ENCODE measurements at places on chromosomes 4 and X.

DNA sequence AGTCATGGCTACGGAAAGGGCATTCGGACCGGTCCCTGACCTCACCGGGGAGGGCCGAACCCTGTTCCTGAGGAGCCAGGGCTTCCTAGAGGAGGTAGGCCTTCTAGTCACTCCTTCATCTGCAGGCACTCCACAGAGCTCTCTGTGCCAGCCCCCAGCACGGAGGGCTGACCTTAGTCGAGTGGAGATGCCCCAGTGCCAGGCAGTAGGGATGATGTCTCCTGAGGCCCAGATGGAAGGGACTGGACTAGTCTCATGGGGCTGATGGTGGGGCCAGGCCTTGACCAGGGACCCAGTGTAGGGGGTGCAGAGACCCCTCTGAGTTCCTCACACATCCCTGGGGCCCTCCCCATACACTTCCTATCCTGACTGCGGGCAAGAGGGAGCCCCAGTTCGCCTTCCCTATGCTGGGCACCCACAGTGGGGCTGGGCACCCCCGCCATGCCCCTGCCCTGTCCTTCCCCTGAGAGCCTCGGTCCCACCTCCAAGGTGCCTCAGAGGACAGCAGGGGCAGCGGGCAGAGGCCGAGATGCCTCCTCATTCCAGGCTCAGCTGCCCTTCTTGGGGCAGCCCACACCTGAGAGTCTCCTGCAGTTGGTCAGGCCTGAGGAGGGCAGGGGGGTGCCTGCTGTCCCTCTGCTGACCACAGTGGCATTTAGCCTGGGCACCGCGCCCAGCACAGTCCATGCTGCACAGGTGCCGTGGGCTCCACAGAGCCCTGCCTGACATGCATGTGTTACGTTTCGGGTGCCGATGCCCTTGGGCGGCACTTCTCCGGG is 1.4 kb upstream of the MSANTD1 start:
- DNase-seq, result no peak

DNA sequence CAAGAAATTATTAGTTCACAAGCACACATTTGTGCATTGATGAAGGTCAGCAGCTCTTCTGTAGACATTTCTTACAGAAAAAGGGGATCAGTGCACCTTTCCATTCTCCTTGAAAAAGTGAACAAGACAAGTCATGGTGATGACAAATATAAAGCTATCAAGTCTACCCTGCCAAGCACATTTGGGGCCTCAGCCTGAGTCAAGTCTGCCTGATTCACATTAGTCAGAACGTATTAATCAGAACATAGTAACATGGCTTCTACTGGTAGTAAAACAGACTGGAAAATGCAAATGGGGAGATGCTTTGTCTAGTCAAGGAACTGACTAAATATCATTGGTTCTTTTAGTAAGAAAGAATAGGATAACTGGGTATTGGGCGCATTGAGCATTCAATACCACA is 2305.1 kb downstream of the PCDH7 start:
- no peak for DNase-seq

- DNase-seq, result no peak
These were observed 6.6 kb upstream of the PRRG3 start for GRCh38 chrX:151688695-151689094.

DNA sequence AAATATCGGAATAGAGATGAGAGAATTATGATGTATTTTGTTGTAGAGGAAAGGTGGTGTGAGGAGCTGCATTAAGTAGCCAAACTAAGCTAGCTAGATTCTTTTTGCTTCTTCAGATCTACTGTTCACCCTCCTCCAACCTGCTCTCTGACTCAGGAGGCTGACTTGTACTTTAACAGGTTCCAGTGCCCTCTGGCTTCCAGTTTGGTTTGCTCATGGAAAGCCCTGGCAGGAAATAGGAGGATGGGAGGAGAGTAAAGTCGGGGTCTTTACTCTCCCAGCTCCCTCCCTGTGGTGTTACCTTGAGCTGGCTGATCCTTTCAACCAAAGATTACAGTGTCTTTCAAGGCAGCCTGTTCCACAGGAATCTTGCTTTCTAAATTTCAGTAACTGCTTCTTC is 277.0 kb upstream of the EDA2R start:
- DNase-seq, result no peak

DNA sequence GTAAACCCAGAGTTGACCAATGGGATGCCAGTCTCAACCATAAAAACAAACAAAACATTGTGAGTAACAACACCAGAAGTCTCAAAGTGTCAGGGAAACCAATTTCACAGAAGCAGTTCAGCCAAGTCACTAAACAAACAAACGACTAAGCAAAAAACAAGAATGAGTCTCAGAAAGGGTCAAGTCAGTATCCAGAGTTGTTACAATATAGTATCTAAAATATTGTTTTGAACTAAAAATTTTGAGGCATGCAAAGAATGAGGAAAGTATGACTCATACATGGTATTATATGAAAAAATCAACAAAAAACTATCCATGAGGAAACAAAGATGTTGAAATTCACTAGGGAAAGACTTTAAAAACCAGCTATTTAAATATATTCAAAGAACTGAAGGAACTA is 70.6 kb downstream of the AR start:
- no peak for DNase-seq

GRCh38 chr4:125369098-125369497 is 54.3 kb downstream of the FAT4 start:
- no peak for DNase-seq

DNA sequence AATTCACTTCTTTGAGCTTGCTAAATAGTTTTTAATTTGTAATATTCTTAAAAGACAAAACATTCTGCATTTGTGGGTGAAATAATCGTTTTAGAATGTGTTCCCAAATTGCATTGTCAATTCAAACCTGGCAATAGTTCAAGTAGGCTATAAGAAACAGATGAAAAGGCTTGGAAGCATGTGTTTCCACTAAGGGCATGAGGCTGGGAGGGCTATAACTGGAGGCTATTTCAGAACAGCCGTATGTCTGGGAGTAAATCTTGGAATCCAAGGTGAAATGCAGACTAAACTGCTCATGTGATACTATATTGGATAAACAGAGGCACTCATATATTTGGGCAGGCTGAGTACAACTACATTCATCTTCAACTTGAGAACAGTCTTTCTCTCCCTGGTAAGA is 117.4 kb upstream of the GRPR start:
- DNase-seq, result no peak

DNA sequence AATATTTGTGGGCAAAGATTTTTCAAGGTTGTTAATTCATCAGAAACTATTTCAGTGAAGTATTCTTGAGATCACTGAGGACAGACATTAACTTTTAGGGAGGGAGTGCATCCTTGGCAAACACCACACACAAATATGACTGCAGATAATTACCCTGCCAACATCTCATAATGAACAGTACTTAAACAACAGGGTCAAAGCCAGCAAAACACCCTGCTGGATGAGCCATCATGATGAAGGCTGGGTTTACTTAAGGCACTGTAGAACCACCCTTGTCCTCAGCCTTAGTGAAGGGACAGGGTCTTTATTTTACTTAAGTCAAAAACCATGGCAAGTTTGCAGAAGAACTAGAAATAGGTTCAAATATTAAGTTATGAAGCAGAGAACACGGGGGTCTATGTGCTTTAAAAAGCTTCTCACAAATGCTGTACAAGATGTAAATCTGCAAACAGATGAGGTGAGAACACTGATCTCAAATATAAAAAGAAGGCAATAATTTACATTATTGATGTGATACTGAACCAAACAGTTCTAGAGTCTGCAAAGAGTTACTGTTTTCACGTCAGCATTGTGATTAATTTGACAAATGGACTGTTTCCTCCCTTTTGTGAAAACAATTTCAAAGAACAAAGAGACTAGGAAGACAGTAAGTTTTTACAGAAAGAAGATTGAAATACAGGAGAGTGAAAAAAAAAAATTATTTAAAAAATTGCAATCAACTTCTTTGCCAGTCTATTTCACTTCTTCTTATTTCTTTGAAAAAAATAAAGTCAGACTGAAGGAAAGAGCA is 28.2 kb downstream of the TAPT1 start:
- DNase-seq, result no peak

DNA sequence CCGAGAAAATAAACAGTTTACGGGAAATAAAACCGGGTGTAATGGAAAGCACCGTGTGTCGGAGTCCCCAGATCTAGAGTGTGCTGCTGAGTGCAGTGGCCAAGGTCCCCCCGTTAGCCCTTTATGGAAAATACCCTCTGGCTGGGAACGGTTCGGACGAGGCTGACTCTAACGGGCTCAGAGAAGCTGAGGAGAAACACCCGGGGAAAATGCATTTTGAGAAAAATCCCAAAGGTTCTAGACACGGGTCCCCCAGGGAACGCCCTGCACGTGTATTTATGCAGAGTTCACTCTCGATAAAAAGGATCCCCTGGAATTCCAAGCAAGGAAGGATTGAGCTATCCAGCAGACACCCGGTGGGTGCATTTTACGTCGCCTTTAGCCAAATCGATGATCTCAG is 177.2 kb downstream of the CRLF2 start:
- DNase-seq, result no peak

DNA sequence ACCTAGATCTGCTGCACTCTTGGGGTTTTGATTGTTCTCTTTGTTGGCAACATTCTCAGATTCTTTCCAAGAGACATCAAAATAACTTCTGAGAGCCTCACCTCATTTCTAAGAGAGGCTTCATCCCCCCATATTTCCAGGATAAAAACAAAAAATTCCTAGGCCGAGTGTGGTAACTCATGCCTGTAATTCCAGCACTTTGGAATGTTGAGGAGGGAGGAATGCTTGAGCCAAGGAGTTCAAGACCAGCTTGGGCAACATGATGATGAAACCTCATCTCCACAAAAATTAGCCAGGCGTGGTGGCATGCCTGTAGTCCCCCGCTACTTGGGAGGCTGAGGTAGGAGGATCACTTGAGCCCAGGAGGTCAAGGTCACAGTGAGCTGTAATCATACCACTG is 477.0 kb downstream of the INPP4B start:
- DNase-seq, result no peak

DNA sequence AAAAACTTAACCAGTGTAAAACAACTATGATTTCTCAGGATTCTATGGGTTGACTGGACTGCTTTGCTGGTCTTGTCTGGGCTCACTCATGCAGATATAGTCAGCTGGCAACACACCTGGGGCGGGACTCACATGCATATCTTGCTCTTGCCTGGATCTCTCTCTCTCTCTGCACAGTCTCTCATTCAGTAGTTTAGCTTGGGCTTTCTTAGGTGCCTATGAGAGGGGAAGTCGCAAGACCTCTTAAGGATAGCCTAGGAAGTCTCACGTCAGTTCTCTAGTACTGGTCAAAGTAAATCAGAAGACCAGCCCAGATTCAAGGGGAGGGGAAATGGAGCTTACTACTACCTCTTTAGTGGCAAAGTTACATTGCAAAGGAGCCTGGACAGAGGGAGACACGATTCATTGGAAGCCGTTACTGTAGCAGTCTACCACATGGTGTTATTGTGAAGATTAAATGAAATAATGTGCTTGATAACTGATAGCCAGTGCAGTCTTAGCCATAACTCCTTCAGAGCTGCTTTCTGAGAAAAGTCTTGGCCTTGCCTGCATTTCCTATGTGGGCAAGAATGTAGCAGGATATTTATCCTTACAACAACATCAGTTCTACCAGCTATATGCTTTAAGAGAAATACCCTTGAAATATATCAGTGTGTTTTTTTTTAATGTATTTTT is 2.1 kb downstream of the COPS4 start:
- no peak for DNase-seq

GRCh38 chr4:10589321-10589720 is 95.2 kb downstream of the CLNK start:
- DNase-seq, result no peak

- peak; percentile 18 for DNase-seq
These were observed 15.2 kb downstream of the SUPT20HL1 start for GRCh38 chrX:24375600-24376131.

DNA sequence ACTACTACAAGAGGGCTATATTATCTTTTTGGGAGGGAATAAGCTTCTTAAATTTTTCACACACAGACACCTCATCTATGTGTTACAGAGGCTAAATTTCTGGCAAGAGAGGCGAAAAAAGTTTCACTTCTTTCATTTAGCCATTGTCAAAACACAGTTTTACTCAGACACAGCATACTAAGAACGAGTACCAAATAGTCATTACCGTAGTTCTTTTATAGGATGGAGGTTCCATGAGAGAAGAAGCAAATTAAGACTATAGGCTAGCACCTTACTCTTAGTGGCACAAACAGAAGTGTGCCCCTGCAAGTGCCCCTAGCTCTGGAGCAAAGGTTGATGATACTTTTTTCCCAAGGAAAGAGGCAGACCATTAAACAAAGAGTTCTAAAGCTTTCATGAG is 26.2 kb downstream of the UGT2B7 start:
- DNase-seq, result no peak

DNA sequence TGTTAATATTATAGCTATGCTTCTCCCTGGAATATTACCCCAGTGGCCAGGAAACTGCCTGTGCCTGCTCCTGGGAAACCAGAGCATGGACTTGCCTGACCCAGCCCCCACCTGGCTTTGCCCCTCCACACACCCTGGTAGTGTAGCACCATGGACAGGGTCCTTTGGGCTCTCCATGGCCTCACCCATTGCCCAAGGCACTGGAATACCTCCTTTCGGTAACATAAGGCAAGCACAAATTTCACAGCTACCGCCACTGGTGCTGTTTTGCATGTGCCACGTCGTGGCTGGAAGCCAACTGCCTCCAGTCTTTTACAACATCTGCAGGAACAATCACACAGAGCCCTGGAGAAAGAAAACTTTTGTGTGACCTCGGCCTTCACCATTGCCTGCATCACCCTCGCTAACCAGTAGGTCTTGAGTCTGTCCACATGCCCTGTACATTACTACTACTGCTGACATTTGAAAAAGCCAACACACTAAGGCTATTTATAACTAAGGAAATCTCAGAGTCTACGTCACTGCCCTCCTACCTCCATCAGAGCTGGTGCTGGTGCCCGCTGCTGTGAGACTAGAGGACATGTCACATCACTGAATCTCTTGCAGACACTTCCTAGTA is 47.7 kb downstream of the HPGD start:
- peak; percentile 16 for DNase-seq

GRCh38 chr4:37664696-37665095 is 21.5 kb downstream of the RELL1 start:
- no peak for DNase-seq

DNA sequence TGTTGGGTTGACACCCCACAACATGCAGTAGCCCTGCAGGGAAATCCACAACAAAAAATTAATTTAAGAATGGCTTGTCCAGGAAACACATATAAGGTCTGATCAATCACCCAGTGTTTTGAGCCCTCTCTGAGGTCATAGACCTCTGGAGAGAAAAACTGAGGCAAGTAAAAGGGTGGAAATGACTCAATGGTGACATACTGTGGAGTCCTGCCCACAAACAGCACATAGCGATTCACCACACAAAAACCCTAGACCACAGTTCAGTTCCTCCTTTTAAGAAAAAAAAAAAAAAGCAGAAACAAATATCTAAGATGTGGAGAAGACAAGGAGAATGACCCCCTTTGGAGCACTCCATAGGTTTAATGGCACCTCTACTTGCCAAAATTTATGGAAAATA is 2691.0 kb downstream of the PCDH7 start:
- no peak for DNase-seq

- DNase-seq, result no peak
These were observed 7.1 kb upstream of the MAPK10 start for GRCh38 chr4:86366920-86367319.

- no peak for DNase-seq
These were observed 87.6 kb downstream of the HAUS3 start for GRCh38 chr4:2154215-2154740.

Measured in nephron progenitor cell (in vitro differentiated cells).